ENCODE measurements at places on chromosomes 4 and X. TPM values are rescaled to one million over a fixed set of nuclear protein-coding genes. Genes with fewer than 3 reads are reported as not detected.

Gene ATP2B3
- polyA plus RNA-seq: not detected

Gene IL1RAPL1
- polyA plus RNA-seq: 0.04 TPM

Gene SYTL4
- 6.2 TPM for polyA plus RNA-seq

Gene ZNF280C
- polyA plus RNA-seq: 0.69 TPM

Gene BANK1
- 0.39 TPM for polyA plus RNA-seq

Gene CLNK
- polyA plus RNA-seq: 0.05 TPM

Gene SERTM2
- polyA plus RNA-seq: not detected

Gene FRMPD4
- not detected for polyA plus RNA-seq

Gene CT45A2
- polyA plus RNA-seq: not detected

Gene LNX1
- 44.2 TPM for polyA plus RNA-seq

Gene NXF2B
- not detected for polyA plus RNA-seq

Gene USP17L11
- not detected for polyA plus RNA-seq

Gene PAGE2B
- polyA plus RNA-seq: 0.49 TPM

Gene WWC2
- 3.4 TPM for polyA plus RNA-seq

Gene MAGEE1
- 1.2 TPM for polyA plus RNA-seq

Gene CAPN6
- 1.3 TPM for polyA plus RNA-seq

Measured in esophagus (tissue), 2 donors.